ENCODE measurements at places on chromosomes 7 and 10.

GRCh38 chr7:11689096-11689495 lies 142.9 kb downstream of the THSD7A start:
- DNase-seq: peak; percentile 59

GRCh38 chr7:136942994-136943393 lies 74.5 kb downstream of the CHRM2 start:
- DNase-seq: no peak

- no peak for DNase-seq
Observed at GRCh38 chr7:41640487-41640886, 62.4 kb downstream of the INHBA start.

- DNase-seq: no peak
Observed at GRCh38 chr7:45225311-45225947, 67.8 kb downstream of the RAMP3 start.

DNA sequence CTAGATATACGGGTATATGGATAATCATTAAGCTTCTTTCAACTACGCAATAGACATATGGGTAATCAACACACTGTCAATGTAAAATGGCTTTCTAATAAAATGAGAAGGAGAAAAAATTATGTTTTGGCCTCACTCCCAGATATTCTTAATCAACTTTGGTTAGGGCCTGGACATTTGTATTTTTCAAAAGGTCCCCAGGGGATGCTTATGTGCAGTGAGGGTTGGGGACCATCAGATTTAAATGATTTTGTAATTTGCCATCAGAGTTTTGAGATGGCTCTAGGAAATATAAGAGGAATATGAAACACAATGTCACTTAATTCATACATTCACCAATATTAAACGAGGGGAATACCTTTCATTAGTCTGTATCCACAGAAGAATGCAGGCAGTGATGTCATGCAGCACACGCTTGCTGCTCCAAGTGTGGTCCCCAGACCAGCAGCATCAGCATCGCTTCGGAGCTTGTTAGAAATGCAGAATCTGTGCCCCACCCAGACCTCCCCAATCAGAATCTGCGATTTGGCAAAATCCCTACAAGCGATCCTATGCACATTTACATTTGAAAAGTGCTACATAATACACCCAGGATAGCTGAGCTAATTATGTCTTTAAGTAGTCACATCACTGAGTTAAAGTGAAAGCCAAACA lies 75.1 kb downstream of the INHBA start:
- DNase-seq: no peak

- no peak for DNase-seq
Observed at GRCh38 chr10:118798231-118798662, 43.5 kb upstream of the CACUL1 start.

Data from NAMALWA (cell line).